ENCODE measurements at places on chromosomes 7 and 10. TPM values are rescaled to one million over a fixed set of nuclear protein-coding genes. Genes with fewer than 3 reads are reported as not detected.

DNA sequence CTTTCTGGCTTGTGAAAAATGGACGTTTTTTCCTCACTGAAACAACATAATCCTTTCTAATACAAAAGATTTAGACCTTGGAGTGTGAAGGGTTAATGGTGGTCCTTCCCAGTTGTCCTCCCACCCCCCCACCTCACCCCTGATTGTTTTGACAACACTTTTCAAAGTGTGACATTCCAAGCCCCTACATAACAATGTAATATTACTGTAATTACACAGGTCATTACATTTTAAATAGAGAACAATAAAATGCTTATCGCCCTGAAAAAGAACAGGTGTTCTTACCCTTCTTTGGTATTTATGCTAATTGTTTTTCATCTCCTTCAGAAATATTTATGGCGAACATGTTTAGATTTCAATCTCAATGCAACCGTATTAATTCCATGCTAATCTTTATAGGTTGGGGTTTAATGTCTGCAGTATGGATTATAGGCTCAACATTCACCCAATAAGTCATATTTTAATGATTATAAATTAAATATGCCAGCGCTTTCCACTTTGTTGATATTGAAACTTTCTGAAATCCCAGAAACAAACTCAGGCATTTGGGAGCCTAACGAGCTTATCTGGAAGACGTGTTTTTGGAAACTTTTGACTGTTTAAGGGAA lies 5.0 kb downstream of the TCF7L2 start:
- DNase-seq = no peak
- peaks cover 26% of the 10 kb centered on the region for H3K36me3 ChIP-seq
- peak overlapping the region; percentile 94 for H3K27ac ChIP-seq
- no peaks in the 10 kb centered on the region for H3K27me3 ChIP-seq

DNA sequence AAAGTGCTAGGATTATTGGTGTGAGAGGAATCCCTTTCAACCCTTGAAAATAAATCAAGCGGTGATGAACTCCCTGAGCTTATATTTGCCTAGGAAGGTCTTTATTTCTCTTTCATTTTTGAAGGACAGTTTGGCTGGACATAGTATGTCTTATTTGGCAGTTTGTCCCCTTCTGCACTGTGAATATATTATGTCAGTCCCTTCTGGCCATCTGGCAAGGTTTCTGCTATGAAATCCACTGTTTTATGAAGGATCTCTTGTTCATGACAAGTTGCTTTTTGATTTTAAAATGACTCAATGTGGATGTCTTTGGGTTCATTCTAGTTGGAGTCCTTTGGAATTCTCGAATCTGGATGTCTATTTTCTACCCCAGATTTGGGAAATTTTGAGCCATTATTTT lies 21.7 kb upstream of the MCM10 start:
- no peaks in the 10 kb centered on the region for H3K27me3 ChIP-seq
- no peak overlapping the region for H3K27ac ChIP-seq
- H3K36me3 ChIP-seq = peaks cover 3% of the 10 kb centered on the region
- H3K4me3 ChIP-seq = no peak overlapping the region
- no peaks in the 10 kb centered on the region for H3K4me1 ChIP-seq

DNA sequence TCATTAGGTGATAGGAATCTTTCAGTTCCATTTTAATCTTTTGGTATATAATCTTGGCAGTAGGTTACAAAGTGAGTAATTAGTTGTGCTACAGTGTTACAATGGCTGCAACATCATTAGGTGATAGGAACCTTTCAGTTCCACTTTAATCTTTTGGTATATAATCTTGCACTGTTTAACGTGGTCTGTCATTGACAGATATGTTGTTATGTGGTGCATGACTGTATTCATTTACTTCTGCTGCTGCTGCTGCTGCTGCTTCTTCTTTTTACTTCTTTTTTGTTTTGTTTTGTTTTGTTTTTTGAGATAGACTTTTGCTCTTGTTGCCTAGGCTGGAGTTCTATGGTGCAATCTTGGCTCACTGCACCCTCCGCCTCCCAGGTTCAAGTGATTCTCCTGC lies 28.6 kb downstream of the ST7 start:
- no peaks in the 10 kb centered on the region for H3K27me3 ChIP-seq
- DNase-seq = no peak
- H3K4me3 ChIP-seq = no peak overlapping the region
- no peak overlapping the region for H3K27ac ChIP-seq

IFIT1B gene
- total RNA-seq = not detected

ZNF862 gene
- 6.8 TPM for total RNA-seq

DNA sequence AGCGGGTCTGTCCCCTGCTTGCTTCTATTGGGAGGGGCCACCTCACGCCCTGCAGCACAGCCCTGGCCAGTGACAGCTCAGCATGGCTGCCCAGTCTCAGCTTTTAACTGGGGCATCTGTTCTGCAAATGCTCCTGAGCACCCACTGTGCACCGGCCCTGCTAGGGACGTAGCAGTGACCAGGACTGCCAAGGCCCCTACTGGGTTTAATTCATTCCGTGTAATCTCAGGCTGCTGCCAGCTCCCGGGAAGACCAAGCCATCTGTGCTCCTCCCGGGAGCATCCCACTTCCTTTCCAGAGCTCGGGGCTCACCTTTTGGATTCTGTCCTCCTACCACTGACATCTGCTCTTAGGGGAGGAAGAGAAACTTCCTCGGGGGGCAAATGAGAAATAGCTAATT lies 85.2 kb downstream of the ADARB2 start:
- H3K4me1 ChIP-seq = no peaks in the 10 kb centered on the region
- no peak overlapping the region for H3K27ac ChIP-seq
- H3K36me3 ChIP-seq = no peaks in the 10 kb centered on the region
- H3K27me3 ChIP-seq = no peaks in the 10 kb centered on the region

- no peaks in the 10 kb centered on the region for H3K4me1 ChIP-seq
- no peaks in the 10 kb centered on the region for H3K36me3 ChIP-seq
- H3K4me3 ChIP-seq = no peak within 1 kb of the TSS
- no peak for DNase-seq
These were observed at the start of gene RBP3 for GRCh38 chr10:47348138-47348651. TSS of gene RBP3 (plus strand) at chr10:47348363. CDS start at chr10:47348485, 122 bp downstream.

DNA sequence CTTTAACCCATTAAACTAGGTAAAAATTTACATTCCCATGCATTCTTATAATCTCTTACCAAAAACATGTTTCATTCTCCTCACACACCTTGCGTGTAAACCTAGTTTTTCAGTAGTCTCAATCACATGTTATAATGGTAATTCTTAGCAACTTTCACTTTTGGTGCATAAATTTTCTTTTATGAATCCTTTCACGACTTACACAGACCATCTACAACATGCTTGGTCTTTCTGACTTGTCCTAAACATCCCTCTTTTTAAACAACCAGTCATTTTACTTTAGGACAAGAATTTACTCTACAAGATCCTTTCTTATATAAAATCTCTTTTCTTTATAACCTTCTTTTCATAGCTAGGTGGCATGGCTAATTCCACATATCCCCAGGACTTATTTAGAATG lies 25.8 kb downstream of the FBXL13 start:
- H3K36me3 ChIP-seq = no peaks in the 10 kb centered on the region
- H3K27me3 ChIP-seq = no peaks in the 10 kb centered on the region
- no peak overlapping the region for H3K4me3 ChIP-seq
- no peak overlapping the region for H3K27ac ChIP-seq

GRCh38 chr10:35874311-35875015 lies 232.4 kb upstream of the FZD8 start:
- H3K27ac ChIP-seq = no peak overlapping the region
- H3K4me1 ChIP-seq = no peaks in the 10 kb centered on the region
- H3K4me3 ChIP-seq = no peak overlapping the region
- no peaks in the 10 kb centered on the region for H3K27me3 ChIP-seq

- DNase-seq = no peak
- no peaks in the 10 kb centered on the region for H3K36me3 ChIP-seq
- H3K4me3 ChIP-seq = no peak overlapping the region
- no peaks in the 10 kb centered on the region for H3K4me1 ChIP-seq
- H3K27ac ChIP-seq = no peak overlapping the region
- peaks cover 6% of the 10 kb centered on the region for H3K27me3 ChIP-seq
These were observed 53.1 kb upstream of the COL13A1 start for GRCh38 chr10:69748621-69749020.

ZNF365 gene
- 22.8 TPM for total RNA-seq

CNPY1 gene
- total RNA-seq = not detected

- DNase-seq = no peak
- no peaks in the 10 kb centered on the region for H3K4me1 ChIP-seq
- no peaks in the 10 kb centered on the region for H3K27me3 ChIP-seq
- H3K36me3 ChIP-seq = no peaks in the 10 kb centered on the region
- H3K27ac ChIP-seq = no peak overlapping the region
- no peak overlapping the region for H3K4me3 ChIP-seq
These were observed 5.8 kb downstream of the MACC1 start for GRCh38 chr7:20211376-20211775.

CYP3A5 gene
- 0.31 TPM for total RNA-seq

All from Panc1 (cell line).